Activated T-helper 1 cell treated with anti-CD3 and anti-CD28 coated beads, Interleukin-2, amount 50 U/mL, for 16 hours (primary cell): ENCODE measurements at places on chromosomes 5 and 9.

- no peak for DNase-seq
Observed at GRCh38 chr5:146744068-146744745, 134.3 kb downstream of the PPP2R2B start.

DNA sequence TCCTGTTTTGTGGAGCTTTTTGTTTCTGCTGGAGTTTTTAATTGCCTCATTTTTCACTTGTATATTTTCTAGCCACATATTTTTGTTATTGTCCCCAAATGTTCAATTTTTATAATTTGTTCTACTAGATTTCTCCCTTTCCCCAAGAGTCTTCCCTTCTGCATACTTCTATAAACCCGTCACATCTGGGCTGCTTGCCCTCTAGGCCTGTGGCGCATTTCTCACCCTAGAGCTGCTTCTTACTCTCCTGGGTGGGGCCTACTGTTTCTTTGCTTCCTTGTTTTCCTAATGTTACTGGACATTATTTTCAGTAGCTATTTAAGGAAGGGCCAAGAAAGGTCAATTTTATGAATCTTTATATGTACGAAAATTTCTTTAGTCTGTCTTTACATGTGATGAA, 51.5 kb downstream of the NXNL2 start:
- no peak for DNase-seq

GRCh38 chr5:123928401-123928800, 416.4 kb downstream of the CSNK1G3 start:
- no peak for DNase-seq

GRCh38 chr9:18796696-18797270, 236.2 kb downstream of the SAXO1 start:
- no peak for DNase-seq

GRCh38 chr9:84891924-84892323, 222.4 kb downstream of the NTRK2 start:
- no peak for DNase-seq

DNA sequence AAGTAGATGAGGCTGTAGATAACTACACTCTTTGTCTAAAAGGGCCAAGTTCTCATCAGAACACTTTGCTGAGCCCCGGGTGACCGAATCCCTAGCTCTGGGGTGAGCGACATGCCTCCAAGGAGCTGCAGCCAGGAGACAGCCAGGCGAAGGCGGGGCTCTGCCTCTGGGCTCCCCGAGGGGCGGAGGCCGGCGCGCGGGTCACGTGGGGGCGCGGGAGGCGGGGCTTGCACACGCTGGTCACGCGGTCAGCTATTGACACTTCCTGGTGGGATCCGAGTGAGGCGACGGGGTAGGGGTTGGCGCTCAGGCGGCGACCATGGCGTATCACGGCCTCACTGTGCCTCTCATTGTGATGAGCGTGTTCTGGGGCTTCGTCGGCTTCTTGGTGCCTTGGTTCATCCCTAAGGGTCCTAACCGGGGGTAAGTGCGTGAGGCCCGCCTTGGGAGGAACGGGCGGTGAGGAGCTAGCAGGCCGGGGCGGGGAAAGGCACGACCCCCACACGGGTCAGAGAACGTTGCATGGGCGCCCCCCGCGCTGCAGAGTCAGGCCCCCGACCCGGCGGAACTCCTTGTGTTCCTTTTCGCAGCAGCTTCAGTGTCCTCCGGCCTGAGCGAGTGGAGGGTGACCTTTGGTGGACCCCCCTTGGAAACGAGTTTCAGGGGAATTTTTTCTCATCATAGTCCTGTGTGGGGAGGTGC, at the start of gene ATP6V0E1:
Gene ATP6V0E1 (plus strand): TSS at position 230 of the 702 bp plus-strand sequence. CDS start 90 bp downstream, at position 320.
- peak; percentile 89 for DNase-seq

GRCh38 chr5:164002214-164002613, 496.8 kb downstream of the MAT2B start:
- no peak for DNase-seq

DNA sequence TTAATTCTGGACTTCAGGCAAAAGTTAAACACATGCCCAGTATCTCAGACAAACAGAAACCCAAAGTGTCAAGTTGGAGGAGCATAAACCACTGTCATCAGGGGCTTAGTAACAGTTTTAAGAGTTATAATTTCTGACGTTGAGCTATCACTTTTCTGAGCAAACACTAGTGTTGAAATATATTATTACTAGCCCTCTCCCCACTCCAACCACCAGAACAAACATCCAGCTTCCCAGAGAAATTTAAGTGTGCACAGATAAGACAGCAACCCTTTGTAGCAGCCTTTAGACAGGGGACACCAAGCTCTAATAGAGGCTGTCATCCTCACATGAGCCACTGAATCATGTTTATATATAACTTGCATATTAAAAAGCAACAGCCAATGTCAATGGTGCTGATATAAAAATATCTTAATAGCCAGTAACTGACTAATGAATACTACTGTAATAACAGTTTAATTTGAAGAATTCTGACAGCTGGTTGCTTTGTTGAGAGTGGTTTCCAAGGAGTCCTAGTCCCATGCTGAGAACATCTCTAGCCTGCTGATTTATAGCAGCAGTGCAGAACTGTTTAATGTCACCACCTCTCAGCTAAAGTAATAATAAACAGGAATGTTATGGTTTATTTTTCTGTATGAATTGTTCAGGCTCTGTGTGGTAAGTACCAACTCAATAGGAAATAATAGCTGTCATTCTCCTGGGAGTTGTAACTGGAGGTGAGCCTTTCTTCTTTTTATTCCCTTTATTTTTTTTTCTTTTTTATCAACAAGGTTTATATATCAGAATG, 528.7 kb upstream of the ZNF608 start:
- no peak for DNase-seq

GRCh38 chr5:102670224-102670836, 84.8 kb upstream of the PAM start:
- no peak for DNase-seq

DNA sequence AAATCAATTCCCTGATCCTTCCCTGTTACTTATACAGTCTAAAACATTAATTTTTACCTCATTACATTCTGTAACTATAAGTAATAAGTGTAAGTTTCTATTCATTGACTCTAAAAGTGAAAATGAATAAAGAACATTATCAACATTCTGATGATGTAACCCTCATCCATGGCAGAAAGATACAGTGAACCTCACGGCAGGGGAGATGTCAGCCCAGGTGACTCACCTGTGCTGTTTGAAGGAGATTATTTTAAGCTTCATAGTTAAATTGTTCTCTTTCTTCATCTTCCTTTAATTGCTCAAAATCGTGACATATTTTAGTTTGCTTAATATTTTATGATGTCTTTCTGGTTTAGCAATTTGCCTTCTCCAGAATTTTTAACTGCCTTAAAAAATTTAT, 268.1 kb downstream of the FSTL4 start:
- no peak for DNase-seq

DNA sequence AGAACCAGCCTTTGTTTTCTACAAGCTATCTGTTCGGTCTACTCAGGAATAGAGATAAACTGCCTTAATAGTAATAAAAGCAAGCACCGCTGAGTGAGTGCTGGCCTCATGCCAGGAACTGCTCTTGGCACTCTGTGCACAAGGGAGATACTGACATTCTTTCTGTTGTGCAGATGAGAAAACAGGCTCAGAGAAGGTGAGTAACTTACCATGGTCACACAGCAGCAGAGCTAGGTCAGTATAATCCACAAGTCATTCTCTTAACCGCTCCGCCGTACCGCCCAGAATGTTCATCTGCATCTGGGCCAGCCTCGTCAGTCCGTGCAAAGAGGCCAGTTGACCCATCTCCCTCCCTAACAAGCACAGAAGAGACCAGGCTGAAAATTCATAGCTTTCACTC, 27.4 kb downstream of the QRFP start:
- no peak for DNase-seq

DNA sequence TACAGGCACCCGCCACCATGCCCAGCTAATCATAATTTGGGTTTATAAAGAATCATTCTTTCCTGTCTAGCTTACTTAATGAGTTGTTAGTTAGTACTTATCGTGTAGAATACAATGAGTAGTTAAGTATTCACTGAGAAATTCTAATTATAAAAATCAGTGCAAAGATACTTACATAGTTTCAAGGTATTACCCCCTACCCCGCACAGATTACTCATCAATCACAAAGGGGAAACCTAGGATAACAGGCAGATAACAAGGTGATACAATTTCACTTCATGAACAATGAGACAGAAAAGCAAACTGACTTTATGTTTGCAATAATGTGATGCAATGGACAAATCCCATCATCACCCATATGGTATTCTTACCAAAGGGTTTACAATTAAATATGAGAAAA, 109.6 kb downstream of the FAM174A start:
- no peak for DNase-seq

DNA sequence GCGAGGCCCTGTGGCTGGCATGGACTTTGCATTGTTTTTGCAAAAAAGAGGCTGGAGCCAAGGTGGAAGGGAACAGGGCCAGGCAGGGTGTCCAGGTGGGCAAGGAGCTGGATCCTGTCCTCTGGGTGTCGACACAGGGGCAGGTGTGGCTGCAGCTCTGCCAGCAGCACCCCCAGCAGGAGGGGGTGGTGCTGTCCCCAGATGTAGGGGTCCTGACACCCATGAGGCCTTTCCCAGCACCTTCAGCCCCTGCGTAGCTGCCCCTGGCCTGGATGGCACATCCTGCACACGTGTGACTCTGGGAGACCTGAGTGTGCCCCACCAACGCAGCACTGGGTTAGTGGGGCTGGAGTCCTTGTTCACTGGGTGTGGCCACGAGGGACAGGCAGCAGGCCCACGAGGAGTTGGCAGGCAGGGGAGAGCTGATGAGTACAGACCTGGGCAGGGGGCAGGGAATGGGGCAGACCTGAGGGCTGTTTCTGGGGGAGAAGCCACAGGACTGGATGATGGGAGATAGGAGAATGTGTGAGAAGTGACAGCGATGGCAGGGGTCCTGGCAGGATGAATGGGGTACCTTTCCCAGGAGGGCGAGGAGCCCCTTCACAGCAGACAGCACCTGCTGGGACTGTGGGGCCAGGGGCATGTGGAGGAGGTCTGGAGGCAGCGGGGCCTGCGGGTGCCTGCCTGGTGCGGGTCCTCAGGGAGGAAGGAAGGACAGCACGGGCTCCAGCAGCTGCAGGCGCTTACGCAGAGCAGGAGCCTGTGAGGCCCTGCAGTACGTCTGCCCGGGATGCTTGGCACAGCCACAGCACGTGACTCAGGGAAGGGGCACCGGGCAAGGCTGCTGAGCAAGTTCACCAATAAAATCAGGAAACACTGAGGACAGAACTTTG, 3.6 kb upstream of the RASGEF1C start:
- no peak for DNase-seq

DNA sequence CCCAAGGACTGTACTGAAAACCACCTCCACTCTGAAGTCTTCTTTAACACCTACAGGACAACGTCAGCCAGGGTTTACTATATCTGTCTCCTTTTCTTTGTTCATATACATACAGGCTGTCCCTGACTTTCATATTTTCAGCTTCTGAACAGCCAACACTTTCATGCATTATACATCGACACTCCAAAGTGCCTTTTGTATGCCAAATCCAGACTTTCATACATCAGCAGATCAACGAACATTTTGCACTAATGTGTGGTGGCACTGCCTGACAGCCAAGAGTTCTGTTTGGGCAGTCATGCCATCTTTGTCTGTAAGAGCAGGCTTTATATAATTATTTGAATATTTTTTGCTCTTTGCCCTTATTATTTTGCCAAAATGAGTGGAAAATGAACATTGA, 487.4 kb downstream of the CETN3 start:
- no peak for DNase-seq

- no peak for DNase-seq
Observed at GRCh38 chr5:118565335-118565971, 422.9 kb downstream of the DTWD2 start.

DNA sequence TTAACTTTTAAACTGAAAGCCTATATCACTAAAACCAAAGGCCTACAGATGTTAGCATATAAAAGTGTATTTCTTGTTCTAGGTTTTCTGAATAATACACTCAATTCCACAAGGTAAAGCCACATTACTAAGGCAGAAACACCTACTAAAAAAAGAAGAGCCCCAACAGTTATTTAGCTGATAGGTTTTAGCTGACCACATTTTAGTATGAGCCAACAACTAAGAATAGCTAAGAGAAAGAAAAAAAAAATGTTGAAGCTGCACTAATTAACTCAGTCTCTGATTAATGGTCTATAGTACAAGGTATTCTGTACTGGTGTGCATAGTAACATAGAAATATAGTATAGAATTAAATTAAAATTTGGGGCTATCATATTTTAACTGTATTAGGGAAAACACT, 23.5 kb downstream of the ZFR start:
- DNase-seq = no peak

DNA sequence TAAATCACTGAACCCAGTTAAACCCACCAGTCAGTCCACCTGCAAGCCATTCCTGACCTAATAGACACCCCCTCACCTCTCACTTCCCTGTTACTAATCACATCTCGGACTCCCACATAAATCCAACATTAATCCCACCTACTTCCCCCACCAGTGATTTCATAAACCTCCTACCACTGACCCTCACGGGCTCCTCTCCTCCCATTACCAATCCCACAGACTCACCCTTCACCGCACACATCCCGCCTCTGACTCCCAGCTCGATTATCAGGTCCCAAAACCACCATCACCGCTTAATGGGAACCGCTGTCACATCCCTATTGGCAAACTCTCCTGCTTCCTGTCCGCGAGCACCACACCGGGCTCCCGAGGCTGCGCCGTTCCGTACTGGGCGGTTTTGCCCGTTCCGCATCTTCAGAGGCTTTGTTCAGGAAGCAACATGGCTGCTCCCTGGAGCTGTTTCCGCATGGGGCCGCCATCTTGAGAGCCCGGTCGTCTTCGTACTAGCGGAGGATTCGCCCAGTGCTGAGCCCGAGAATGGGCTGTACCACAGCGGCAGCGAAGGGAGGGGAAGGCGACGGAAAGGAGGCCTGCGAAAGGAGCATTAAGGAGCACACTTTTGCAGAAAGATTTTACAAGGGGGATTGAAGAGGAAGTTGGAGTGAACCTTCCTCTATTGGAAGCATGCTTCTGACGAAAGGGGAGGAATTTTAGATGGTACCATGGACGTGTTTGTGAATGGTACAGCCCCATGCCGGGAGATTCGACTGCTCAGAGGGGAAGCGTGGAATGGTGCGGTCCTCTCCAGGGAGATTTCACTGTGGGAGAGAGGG, at the start of gene ZNF300:
Gene ZNF300 (minus strand): TSS at position 502 of the 833 bp plus-strand sequence. CDS start 1,825 bp downstream, outside the sequence.
- peak; percentile 5 for DNase-seq

- no peak for DNase-seq
Observed at GRCh38 chr5:45793638-45794532, 97.7 kb upstream of the HCN1 start.
